Stimulated activated CD8-positive, alpha-beta memory T cell treated with anti-CD3 and anti-CD28 coated beads, Interleukin-7, amount 100 ng/mL, for 4 hours (primary cell): ENCODE measurements at places on chromosomes 3 and 15.

GRCh38 chr3:194488055-194488742 lies 1.4 kb upstream of the ATP13A3 start:
- DNase-seq, result no peak

GRCh38 chr3:197882586-197882985 lies 67.4 kb upstream of the RPL35A start:
- no peak for DNase-seq

- DNase-seq, result no peak
Observed at GRCh38 chr15:35243758-35244157, 158.7 kb upstream of the NANOGP8 start.

- DNase-seq, result no peak
Observed at GRCh38 chr3:12644331-12644937, 19.5 kb downstream of the RAF1 start.

DNA sequence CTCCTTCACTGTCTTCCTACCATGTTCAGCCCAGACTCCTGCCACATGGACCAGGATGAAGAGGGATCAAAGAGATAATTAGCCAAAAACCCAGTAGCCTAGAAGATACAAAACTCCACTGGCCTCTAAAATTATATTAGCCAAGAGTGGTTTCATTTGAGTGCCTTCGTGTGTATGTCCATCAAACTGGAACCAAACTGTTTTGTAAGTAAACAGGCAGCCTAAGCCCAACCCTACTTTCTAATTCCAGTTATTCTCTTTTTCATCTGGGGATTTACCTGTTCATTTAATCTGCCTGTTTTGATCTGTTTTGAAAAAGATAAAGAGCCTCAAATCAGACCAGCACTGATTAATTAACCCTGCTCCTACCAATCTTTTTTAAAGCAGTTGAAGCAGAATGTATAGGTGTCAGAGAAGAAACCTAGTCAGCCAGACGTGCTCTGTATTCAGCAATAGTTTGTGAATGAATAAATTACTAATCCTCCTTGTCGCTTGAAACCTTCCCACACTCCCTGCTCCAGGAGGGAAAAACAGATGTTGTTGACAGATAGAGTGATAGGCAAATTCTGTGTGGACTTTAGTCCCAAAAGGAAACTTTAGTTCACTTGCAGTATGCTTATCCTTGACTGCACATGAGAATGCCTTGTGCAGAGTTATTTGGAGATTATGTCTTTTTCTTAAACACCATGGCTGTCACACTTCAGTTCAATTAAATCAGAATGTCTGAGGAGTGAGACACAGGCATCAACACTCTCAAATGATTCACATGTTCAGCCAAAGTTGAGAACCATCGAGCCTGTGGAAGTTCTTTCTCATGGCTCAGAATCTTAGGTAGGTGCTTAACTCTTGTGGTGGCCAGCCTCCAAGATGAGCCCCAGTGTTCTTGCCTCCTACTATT lies 55.5 kb upstream of the ZBED2 start:
- no peak for DNase-seq

DNA sequence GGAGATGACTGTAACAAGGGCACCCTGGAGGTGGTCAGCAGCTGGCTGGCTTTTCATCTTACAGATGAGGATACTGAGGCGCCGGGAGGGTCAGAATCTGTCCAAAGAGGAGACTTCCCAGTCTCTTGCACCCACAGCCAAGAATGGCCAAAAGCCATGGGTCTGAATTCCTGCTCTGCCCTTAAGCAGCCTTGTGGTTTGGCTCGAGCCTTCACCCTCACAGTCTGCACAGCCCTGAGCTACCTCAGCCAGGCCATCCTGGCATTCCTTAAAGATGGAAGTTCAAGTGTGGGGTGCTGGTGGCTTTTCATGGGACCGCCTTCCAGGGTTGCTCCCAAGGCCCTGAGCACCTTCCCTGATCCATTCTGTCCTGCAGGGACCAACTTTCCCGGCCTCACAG lies 59.2 kb downstream of the CACNA2D2 start:
- DNase-seq, result no peak

- DNase-seq, result no peak
Observed at GRCh38 chr3:7847021-7847420, 654.6 kb upstream of the LMCD1 start.

DNA sequence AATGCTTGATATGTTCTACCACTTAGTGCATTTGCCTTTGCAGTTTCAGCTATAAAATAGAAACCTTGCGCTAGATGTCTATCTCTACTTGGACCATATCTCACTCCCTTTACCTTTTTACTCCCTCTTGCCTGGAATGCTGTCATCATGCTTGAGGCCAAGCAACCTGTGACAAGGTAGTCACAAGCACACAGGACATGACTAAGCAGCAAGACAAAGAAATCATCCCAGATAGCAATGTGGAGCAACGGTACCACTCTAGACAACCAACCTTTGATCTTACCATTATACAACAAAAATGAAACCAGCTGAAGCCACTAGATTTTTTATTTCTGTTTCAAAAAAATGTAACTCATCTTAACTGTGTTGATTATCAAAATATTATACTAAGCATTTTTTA lies 50.5 kb upstream of the SPSB4 start:
- DNase-seq, result no peak

DNA sequence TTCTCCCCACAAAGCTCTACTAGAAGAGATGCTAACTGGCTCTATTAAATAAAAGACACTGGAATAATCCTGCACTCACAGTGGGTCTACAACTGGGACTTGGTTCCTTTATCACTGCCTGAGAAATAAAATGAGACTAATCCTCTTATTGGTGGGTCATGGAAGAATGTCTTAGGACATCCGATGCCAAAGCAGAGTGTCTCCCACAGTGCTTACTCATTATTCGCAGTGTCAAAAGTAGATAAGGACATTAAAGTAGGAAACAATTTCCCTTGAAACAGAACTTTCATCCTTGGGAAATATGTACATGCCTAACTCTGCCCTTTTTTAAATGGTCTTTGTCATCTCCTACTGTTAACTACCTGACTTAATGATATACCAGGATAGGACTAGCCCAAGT lies 71.5 kb downstream of the GSK3B start:
- DNase-seq, result no peak

DNA sequence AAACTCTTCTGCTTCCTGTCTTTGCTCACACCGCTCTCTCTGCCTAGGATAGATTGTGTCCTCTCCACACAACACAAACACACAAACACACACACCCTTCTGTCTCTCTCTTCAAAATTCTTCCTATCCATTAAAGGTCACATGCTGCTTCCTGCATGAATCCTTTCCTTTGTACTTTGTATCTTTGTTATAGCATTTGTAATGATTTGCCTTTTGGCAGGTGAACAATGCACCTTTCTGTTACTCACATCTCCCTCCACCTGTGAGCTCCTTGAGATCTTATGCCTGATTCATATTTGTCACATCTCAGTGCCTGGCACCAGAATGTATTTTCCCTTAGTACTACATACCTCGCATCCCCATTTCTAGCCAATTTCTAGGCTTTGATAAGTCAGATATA lies 251.4 kb upstream of the UMPS start:
- DNase-seq, result no peak

GRCh38 chr3:25826510-25826909 lies 36.6 kb downstream of the OXSM start:
- DNase-seq, result no peak

DNA sequence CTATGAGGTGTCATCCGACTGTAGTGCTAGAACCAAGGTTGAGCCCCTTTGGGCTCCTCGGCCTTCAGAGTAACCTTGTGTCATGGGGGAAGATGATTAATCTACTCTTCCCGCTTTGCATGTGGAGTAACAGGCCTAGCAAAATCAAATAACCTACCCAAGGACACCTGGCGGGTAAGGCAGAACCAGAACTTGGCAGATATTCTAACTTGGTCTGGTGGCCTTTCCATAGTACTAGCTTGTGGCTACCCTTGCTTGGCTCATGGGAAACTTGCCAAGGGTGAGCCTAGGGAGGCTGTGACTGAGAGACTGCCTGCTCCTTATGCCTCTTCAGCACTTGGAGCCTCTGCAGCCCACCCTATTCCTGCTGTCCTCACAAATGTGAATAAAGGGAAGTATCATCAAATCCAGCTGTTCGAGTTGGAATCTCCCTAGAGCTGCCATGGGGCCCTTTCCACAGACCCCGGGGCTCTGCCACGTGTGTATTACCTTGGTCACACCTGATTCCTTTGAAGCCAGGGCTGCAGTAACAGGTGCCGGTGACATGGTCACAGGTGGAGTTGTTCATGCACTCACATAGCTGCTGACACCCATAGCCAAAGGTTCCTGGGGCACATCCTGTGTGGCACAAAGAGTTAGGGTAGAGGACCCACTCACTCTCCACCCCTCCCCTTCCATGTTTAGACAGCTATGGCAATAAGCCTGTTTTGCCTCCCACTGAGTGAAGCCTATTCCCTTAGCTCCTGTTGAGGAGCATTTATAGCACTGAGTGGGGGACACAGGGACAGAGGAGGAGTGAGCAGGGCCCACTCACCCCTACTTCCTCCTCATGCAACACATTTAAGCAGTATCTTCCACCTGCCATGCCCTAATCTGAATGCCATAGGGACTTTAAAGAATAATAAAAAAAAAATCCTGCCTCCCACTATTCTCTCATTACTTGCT lies 46.0 kb downstream of the RAB11A start:
- DNase-seq, result no peak

DNA sequence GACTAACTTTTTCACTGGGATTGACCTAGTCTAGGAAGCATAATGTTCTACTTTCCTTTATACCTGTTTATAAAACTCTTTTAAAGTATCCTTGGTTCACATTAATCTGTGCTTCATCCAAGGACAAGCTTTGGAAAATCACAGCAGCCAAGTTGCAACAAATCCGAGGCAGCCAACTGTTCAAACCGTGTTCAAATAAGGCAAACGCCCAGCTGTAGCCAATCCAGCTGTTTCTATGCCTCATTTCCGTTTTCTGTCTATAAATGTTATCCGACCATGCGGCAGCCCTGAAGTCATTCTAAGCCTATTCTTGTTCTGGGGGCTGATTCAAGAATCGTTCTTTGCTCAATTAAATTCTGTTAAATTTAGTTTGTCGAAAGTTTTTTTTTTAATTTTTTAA lies 78.3 kb downstream of the FMN1 start:
- no peak for DNase-seq

GRCh38 chr3:176816937-176817336 lies 380.3 kb downstream of the TBL1XR1 start:
- DNase-seq, result no peak

GRCh38 chr3:113269661-113270060 lies 58.3 kb downstream of the BOC start:
- no peak for DNase-seq

DNA sequence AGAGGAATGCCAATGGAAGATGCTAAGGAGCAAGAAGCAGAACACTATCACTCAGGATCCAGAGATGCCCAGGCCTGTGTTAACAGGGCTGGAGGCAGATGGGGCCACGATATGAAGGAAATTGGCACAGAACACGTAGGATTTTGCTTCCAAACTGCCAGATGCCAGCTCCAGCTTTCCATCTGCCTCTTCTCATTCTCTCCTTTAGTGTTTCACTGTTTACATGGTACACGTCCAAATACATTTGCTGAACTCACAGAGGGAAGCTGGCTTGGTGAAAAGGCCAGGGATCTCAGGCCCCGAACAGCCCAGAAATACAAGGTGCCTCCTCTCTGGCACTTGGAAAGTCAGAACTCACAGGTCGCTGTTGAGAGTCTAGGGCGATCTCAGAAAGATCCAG lies 187.0 kb downstream of the NTRK3 start:
- DNase-seq, result no peak

DNA sequence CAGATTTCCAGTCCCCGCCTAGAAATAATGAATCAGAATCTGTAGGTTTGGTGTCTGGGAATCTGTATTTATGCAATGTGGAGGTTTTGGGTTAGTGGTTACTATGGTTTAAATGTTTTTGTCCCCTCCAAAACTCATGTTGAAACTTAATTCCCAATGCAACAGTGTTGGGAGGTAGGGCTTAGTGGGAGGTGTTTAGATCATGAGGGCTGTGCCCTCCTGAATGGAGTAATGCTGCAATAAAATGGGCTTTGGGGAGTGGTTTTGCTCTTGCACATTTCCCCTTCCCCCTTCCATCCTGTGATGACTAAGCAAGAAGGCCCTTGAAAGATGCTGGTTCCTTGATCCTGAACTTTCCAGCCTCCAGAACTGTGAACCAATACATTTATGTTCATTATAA lies 9.2 kb upstream of the RFC4 start:
- no peak for DNase-seq

GRCh38 chr3:25493246-25493645 lies 65.2 kb downstream of the RARB start:
- no peak for DNase-seq

- DNase-seq, result no peak
Observed at GRCh38 chr3:182869059-182869458, 75.8 kb downstream of the ATP11B start.

DNA sequence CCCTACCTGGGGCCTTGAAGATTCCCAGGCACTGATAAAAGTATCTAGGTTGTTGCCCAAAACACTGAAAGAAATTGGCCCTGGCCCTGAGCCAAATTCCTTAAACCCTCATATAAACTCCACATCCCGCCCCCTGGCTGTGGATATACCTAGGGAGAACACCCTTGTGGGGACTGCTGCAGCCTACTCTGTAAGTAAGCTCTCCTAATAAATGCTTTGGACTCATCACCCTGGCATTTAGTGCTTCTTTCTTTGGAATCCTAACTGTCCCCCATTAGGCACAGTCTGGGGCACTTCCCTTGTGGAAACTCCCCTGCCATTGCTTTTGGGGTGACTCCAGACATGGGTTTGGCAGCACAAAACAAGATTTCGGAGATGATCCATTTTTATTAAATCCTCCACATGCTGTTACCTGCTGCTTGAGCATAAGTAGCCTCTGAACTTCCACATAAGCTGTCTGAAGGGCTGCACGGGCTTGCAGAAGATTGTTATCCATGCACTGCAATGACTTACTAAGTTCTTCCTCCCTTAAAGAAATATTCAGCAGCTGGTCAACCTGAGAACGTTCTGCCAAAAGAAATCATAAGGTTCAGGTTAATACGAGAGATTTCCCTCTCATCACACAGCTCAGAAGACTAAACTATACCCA lies 46.4 kb downstream of the ZNF106 start:
- no peak for DNase-seq

GRCh38 chr15:49215768-49216739 lies 46.0 kb downstream of the GALK2 start:
- no peak for DNase-seq

DNA sequence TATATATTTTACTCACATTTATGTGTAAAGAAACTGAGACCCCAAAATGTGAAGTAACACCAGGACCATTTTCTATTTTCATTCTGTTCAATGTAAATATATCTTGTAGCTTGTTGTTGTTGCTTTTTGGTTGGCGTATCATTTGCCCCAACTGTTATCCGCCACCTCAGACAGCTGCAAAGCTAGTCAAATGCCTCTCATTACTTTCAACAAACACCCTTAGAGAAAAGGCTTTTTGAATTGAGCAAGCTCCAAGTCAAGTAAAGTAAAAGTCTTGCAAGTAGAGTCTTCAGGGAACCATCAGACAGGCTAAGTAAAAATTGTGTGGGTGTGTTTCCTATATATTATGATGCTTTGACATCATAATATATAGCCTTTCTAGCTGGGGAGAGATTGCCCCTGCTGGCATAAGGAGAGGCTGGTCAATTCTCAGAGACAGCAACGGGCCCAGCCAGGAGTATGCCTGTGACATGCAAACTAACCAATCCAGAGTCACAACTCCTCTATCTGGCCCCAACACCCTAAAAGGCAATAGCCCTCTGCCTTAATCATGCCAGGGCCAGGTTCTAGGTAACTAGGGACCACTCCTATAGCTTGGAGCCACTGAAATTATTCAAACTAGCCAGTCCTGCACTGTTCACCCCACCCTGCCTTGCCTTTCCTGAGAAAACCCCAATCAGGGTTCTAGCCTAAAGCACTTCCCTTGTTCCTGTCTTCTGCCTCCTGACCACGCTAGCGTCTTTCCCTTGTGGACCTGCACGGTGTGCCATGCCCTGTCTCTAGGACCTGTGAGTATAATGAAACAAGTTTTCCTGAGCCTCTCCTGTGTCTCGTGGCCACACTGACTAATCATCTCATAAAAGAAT lies 75.6 kb downstream of the RAD18 start:
- no peak for DNase-seq
